ENCODE measurements at places on chromosomes 3 and 15. TPM values are rescaled to one million over a fixed set of nuclear protein-coding genes. Genes with fewer than 3 reads are reported as not detected.

- H3K27ac ChIP-seq = no peak overlapping the region
- no peak for DNase-seq
- no peak overlapping the region for H3K4me3 ChIP-seq
- no peaks in the 10 kb centered on the region for H3K4me1 ChIP-seq
Observed at GRCh38 chr15:58142827-58143461, 4.8 kb downstream of the AQP9 start.

- no peak overlapping the region for H3K27ac ChIP-seq
- H3K4me3 ChIP-seq = no peak overlapping the region
- H3K27me3 ChIP-seq = no peaks in the 10 kb centered on the region
- DNase-seq = no peak
Observed at GRCh38 chr3:155457591-155457990, 164.1 kb upstream of the STRIT1 start.

- no peaks in the 10 kb centered on the region for H3K27me3 ChIP-seq
- H3K27ac ChIP-seq = no peak overlapping the region
- H3K4me3 ChIP-seq = no peak overlapping the region
- H3K36me3 ChIP-seq = no peaks in the 10 kb centered on the region
- no peak for DNase-seq
Observed at GRCh38 chr3:115165266-115165665, 18.2 kb upstream of the ZBTB20 start.

DNA sequence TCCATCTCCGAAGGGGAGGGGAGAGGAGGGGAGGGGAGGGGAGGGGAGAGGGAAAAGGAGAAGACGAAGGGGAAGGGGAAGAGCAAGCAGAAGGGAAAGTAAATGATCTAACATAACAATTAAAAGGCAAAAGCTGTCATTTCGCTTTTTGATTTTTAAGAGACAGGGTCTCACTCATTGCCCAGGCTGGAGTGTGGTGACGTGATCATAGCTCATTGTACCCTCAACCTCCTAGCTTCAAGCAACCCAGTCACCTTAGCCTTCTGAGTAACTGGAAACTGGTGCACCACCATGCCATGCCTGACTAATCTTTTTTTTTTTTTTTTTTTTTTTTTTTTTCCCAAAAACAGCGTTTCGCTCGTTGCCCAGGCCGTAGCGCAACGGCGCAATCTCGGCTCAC lies 22.6 kb downstream of the ADAM10 start:
- no peak overlapping the region for H3K4me3 ChIP-seq
- H3K27ac ChIP-seq = no peak overlapping the region
- H3K27me3 ChIP-seq = no peaks in the 10 kb centered on the region
- no peaks in the 10 kb centered on the region for H3K36me3 ChIP-seq
- no peak for DNase-seq
- H3K4me1 ChIP-seq = peaks cover 6% of the 10 kb centered on the region

GRCh38 chr3:115512565-115513415 lies 110.5 kb upstream of the GAP43 start:
- H3K27ac ChIP-seq = no peak overlapping the region
- DNase-seq = no peak
- H3K4me1 ChIP-seq = no peaks in the 10 kb centered on the region
- no peaks in the 10 kb centered on the region for H3K27me3 ChIP-seq
- H3K36me3 ChIP-seq = no peaks in the 10 kb centered on the region

- H3K36me3 ChIP-seq = no peaks in the 10 kb centered on the region
- peak overlapping the region; percentile 18 for H3K4me3 ChIP-seq
- no peaks in the 10 kb centered on the region for H3K27me3 ChIP-seq
- H3K4me1 ChIP-seq = peaks cover 2% of the 10 kb centered on the region
Observed at GRCh38 chr15:88257311-88258092, 963 bp upstream of the NTRK3 start.

- H3K27ac ChIP-seq = no peak overlapping the region
- no peak for DNase-seq
- no peaks in the 10 kb centered on the region for H3K27me3 ChIP-seq
- no peaks in the 10 kb centered on the region for H3K36me3 ChIP-seq
- no peaks in the 10 kb centered on the region for H3K4me1 ChIP-seq
- no peak overlapping the region for H3K4me3 ChIP-seq
Observed at GRCh38 chr3:154195620-154196356, 74.6 kb downstream of the ARHGEF26 start.

DNA sequence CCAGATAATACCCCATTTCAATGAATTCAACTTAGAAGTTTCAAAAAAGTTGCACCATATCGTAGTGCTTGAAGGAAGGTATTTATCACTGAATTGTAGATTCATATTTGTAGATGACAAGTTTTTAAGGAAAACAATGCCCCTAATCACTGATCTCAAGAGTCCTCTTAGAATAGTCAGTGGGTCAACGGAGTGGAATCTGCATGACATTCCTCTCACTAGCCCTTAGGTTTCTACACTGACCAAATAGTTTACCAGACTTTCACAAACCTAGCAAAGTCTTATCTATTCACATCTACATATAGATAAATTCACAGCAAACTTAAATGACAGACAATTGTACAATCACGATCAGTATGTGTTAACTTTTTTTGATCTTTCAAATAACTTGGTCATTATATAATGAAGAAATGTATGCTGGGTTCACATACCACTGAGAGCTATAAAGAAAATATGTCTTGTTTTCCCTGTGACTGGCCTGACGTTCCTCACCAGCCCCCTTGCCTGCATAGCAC lies 35.7 kb upstream of the PHLDB2 start:
- H3K27me3 ChIP-seq = no peaks in the 10 kb centered on the region
- no peak for DNase-seq
- H3K27ac ChIP-seq = no peak overlapping the region
- H3K36me3 ChIP-seq = no peaks in the 10 kb centered on the region
- H3K4me1 ChIP-seq = no peaks in the 10 kb centered on the region
- H3K4me3 ChIP-seq = no peak overlapping the region

DNA sequence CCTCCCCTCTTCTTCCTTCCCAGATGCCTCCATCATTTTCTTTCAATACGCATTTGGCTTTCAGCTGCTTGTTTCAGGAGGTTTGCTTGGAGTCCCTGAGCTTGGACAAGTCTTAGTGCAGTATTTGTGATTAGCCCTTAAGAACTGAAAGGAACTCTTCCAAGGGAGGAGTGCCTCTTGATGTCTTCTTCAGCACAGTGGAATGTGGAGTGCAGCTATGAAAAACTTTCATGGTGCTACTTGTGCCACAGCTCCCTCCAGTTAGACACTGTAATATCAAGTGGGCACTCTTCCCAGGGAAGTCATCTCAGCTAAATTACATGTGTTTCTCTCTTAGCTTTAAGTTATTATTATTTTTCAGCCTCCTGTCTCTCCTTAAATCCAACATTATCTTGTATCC lies 173.1 kb downstream of the NECTIN3 start:
- no peaks in the 10 kb centered on the region for H3K36me3 ChIP-seq
- DNase-seq = no peak
- no peaks in the 10 kb centered on the region for H3K4me1 ChIP-seq
- H3K4me3 ChIP-seq = no peak overlapping the region

DNA sequence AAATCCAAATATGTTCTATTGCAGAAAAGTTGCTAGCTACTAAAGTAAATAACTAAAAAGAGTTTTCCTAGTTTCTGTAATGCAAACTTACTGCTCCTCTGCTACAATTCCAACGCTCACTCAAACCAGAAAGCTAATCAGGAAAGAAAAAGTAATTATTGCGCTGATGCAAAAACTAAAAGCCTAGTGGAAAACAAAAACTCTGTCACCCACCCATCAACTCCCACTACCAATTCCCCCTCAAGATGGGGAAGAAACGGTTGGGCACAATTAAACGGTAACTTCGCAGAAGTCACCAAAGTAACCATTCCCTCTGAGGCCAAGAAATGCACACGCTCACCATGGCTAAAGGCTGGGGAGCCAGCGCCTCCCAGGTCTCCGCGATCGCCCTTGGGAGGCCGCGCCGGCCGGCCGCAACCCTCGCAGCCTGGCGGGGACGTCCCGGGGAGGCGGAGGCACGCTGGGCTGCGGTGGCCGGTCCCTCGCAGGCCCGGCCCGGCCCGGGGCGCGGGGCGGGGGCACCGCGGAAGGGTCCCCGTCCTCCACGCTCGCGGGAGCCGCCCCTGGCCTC lies 684 bp downstream of the SLTM start:
- no peaks in the 10 kb centered on the region for H3K36me3 ChIP-seq
- H3K4me1 ChIP-seq = no peaks in the 10 kb centered on the region
- H3K27me3 ChIP-seq = no peaks in the 10 kb centered on the region
- DNase-seq = no peak
- H3K4me3 ChIP-seq = peak overlapping the region; percentile 85

GRCh38 chr3:153978006-153978405 lies 143.2 kb upstream of the ARHGEF26 start:
- H3K4me3 ChIP-seq = no peak overlapping the region
- no peaks in the 10 kb centered on the region for H3K27me3 ChIP-seq
- H3K36me3 ChIP-seq = no peaks in the 10 kb centered on the region
- no peaks in the 10 kb centered on the region for H3K4me1 ChIP-seq
- no peak for DNase-seq

GRCh38 chr3:149448331-149448831 lies 26.1 kb upstream of the TM4SF4 start:
- no peaks in the 10 kb centered on the region for H3K36me3 ChIP-seq
- no peak for DNase-seq
- no peaks in the 10 kb centered on the region for H3K27me3 ChIP-seq
- H3K27ac ChIP-seq = no peak overlapping the region
- no peak overlapping the region for H3K4me3 ChIP-seq

GRCh38 chr3:58383904-58384303 lies 49.7 kb downstream of the PDHB start:
- no peak overlapping the region for H3K4me3 ChIP-seq
- H3K36me3 ChIP-seq = no peaks in the 10 kb centered on the region
- H3K27ac ChIP-seq = no peak overlapping the region
- peaks cover 6% of the 10 kb centered on the region for H3K4me1 ChIP-seq
- no peaks in the 10 kb centered on the region for H3K27me3 ChIP-seq
- no peak for DNase-seq

GRCh38 chr3:45693941-45694521 lies 4.8 kb downstream of the SACM1L start:
- H3K36me3 ChIP-seq = no peaks in the 10 kb centered on the region
- H3K4me1 ChIP-seq = peaks cover 5% of the 10 kb centered on the region
- no peaks in the 10 kb centered on the region for H3K27me3 ChIP-seq
- H3K4me3 ChIP-seq = no peak overlapping the region

DNA sequence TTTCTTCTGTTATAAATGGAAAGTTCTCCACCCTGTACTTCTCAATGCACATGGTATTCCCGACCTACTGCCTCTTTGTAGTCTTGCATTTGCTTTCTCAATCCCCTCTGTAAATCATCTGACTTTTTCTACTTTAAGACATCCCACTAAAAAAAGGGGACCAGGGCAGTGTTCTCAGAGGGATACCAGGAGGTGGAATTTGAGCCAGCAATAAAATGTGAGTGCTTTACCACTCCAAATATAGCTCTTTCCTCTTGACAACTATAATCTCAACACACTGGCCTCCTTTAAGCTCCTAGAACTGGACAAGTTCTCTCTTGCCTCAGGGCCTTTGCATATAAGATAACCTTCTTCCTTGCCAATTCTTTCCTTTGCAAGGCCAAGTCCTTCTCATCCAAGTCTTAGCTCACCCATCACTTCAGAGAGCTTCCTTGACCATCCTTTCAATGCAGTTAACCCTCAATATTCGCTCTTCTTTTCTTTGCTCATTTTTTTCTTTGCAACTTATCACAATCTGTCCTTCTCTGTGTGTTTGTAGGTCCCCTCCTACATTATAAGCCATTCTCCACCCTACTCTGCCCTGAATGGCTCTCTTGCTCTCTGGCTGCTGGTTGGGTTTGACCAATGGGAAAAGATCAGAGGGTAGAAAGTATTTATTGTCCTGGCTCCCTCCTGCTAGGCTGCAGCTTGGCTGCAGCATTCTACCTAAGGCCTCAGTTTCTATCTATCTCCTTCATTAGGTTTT lies 93.4 kb downstream of the PRICKLE2 start:
- H3K27me3 ChIP-seq = no peaks in the 10 kb centered on the region
- H3K4me3 ChIP-seq = no peak overlapping the region
- no peak overlapping the region for H3K27ac ChIP-seq
- no peak for DNase-seq
- H3K4me1 ChIP-seq = no peaks in the 10 kb centered on the region
- no peaks in the 10 kb centered on the region for H3K36me3 ChIP-seq

GRCh38 chr3:130997289-130997688 lies 29.3 kb downstream of the ASTE1 start:
- H3K4me1 ChIP-seq = no peaks in the 10 kb centered on the region
- no peak for DNase-seq
- H3K27me3 ChIP-seq = no peaks in the 10 kb centered on the region
- no peak overlapping the region for H3K4me3 ChIP-seq
- H3K36me3 ChIP-seq = no peaks in the 10 kb centered on the region
- H3K27ac ChIP-seq = no peak overlapping the region

- H3K4me1 ChIP-seq = peaks cover 22% of the 10 kb centered on the region
- H3K4me3 ChIP-seq = no peak overlapping the region
- no peaks in the 10 kb centered on the region for H3K36me3 ChIP-seq
- peak; percentile 71 for DNase-seq
- H3K27me3 ChIP-seq = no peaks in the 10 kb centered on the region
Observed at GRCh38 chr3:16060945-16061344, 113.5 kb upstream of the GALNT15 start.

- no peak for DNase-seq
- no peaks in the 10 kb centered on the region for H3K4me1 ChIP-seq
- H3K4me3 ChIP-seq = no peak overlapping the region
- no peaks in the 10 kb centered on the region for H3K27me3 ChIP-seq
Observed at GRCh38 chr3:45739991-45740390, 50.8 kb downstream of the SACM1L start.

- no peak for DNase-seq
- no peak overlapping the region for H3K4me3 ChIP-seq
- no peaks in the 10 kb centered on the region for H3K27me3 ChIP-seq
- H3K36me3 ChIP-seq = no peaks in the 10 kb centered on the region
Observed at GRCh38 chr15:56047354-56047753, 53.9 kb upstream of the NEDD4 start.

GRCh38 chr3:159032311-159032710 lies 230.5 kb downstream of the MFSD1 start:
- no peaks in the 10 kb centered on the region for H3K27me3 ChIP-seq
- no peaks in the 10 kb centered on the region for H3K36me3 ChIP-seq
- no peaks in the 10 kb centered on the region for H3K4me1 ChIP-seq

- no peak overlapping the region for H3K4me3 ChIP-seq
- no peak for DNase-seq
- no peaks in the 10 kb centered on the region for H3K4me1 ChIP-seq
- H3K27ac ChIP-seq = no peak overlapping the region
- no peaks in the 10 kb centered on the region for H3K27me3 ChIP-seq
- H3K36me3 ChIP-seq = no peaks in the 10 kb centered on the region
Observed at GRCh38 chr15:61459785-61460707, 230.9 kb upstream of the RORA start.

Gene GHSR
- not detected for total RNA-seq

Gene COL8A1
- 11.9 TPM for total RNA-seq

Gene EFHB
- total RNA-seq = 9.2 TPM

Gene IGSF11
- 15.1 TPM for total RNA-seq

Gene STRA6
- 2.4 TPM for total RNA-seq

Gene IGF1R
- 52.2 TPM for total RNA-seq

Gene PPP1R14D
- total RNA-seq = not detected

Gene LMAN1L
- not detected for total RNA-seq

Gene CTDSPL
- total RNA-seq = 31.9 TPM
